Hypothalamus (tissue), 51 donors: ENCODE measurements at places on chromosomes 7 and 10.

GRCh38 chr7:114988026-114988425 is 66.1 kb downstream of the MDFIC start:
- DNase-seq = no peak

DNA sequence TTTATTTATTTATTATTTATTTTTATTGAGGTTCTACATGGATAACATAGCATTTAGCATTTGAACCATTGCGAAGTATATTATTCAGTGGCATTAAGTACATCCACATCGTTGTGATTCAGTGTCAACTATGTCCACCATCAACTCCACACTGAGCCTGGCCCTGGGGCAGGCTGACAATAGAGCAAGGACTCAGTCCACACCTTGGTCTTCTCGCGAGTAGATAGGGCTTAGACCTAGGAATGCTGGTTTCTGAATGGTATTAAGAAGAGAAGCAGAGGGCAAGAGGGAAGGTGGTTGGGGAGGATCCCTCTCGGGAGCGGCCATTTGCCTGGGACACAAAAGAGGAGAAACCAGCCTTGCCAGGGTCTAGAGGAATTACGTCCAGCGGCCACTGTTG is 599.2 kb upstream of the MGMT start:
- no peak for DNase-seq

- no peak for DNase-seq
Observed at GRCh38 chr10:76911184-76911583, 726.4 kb downstream of the KCNMA1 start.

GRCh38 chr10:116306847-116307246 is 17.4 kb upstream of the CCDC172 start:
- DNase-seq = no peak

DNA sequence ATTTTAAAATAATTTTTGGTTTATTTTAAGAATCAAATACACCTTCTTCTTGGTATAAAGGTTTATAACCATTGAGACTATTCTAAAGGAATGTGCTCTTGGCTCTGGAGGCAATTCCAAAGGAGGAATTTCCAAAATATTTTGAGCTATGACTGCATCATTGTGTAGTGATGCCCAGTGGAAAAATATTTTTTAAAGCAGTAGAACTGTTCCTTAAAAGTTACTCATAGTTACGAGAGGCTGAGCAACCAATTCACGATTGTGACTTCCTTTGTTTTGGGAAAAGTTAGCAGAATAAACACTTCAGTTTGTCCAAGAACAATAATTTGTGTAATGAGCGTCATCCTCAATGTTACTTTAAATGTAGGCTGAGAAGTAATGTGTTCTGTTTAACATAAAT is 233.6 kb downstream of the BAMBI start:
- DNase-seq = no peak

GRCh38 chr7:51693258-51693657 is 376.6 kb upstream of the COBL start:
- DNase-seq = no peak

DNA sequence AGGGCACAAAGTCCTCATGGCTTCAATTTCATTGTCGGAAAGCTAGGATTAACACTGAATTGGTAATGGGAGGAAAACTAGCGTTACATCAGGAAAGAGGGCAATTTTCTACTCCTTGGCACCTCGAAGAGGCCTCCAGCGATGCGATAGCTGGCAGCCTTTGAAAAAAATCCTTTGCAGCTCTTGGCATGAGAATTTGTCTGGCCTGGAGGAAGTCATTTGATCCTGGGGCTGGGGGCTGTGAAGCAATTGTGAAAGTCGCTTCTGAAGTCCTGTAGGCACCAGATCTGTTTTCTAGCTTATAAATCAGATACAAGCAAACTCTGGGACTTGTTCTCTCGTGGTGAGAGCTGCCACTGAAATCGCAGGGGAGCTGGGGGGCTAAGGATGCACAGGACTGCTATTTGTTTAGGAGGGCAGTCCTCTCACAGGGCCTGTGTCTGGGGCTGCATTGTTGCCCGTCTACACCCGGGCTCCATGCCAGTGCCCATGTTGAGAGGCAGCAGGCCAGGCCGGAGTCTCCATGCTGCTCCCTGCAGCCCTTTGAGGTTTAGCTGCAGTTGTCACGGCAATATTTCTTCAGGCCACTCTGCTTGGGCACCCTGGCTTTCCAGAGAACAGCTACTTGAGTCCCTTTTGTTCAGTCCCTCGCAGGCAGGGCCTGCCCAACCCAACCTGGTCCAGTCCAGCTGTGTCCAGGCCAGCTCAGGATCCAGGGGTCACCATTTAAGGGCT is 206.8 kb upstream of the LYZL1 start:
- DNase-seq = no peak

DNA sequence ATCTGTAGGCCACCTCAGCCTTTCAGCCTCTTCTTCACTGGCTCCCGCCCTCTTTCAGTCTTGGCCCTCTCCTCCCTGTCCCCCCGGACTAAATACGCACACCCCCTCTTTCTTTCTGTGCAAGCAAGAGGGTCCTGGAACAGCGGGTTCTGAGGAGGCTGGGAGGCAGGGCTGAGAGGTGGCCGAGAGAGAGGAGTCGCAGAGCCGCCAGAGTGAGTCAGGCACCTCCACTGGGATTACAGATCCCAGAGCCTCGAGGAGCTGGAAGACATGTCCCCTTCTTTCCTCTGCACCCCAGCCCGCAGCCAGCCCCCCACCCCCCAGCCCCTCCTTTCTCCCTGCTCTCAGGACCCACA is 182 bp downstream of the CCDC136 start:
- no peak for DNase-seq

DNA sequence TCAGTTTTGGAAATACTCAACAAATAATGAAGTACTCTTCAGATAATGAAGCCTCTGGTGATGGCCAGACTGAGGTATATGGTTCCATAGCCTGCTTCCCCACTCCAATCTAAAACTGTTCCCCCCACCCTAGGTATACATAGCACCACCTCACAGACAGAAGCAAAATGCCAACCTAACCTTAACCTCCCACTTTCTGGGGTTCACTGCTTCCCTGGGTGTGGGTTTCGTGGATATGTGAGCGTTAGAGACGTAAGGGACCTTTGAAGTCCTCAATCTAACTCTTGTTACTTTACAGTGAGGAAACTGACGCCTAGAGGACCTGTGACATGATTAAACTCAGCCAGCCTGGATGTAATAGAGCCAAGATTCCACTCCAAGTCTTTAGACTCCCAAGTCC is 1.4 kb downstream of the RHBDD2 start:
- DNase-seq = no peak

GRCh38 chr10:23918090-23918723 is 290.7 kb upstream of the KIAA1217 start:
- no peak for DNase-seq

GRCh38 chr7:13333371-13333770 is 645.9 kb downstream of the ARL4A start:
- no peak for DNase-seq

GRCh38 chr10:118342638-118343020 is 505 bp upstream of the FAM204A start:
- DNase-seq = no peak

DNA sequence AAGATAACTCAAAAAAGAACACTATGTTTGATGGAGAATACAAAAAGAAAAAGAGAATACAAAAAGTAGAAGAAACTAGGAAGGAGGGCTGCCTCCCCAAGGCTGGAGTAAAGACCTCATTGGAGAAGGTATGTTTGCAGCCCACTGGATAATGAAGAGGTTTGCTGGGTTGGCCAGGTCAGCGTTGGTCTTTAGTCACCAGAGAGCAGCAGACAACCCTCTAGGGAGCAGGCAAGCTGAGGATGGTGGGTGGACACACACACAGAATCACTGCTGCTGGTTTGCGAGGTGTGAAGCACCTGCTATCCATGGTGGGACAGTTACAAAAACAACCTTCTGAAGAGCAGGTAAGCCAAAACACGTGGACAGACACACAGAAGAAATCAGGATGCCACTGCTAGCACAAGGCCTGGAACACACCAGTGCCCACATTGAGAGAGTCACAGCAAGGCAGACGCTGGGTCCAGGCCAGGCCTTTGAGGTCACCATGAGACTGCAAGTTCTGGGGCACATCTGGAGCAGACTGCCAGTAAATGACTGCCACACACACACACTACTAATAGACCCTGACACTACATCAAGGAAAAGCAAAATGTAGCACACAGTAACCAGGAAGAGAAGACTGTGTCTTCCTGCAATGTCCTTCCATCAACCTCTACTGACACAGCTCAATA is 43.0 kb downstream of the MTERF1 start:
- no peak for DNase-seq
